CD4-positive, alpha-beta T cell treated with Interferon gamma for 1 hour (primary cell): ENCODE measurements at places on chromosomes 13 and 19.
A peak's percentile ranks its signal among the peaks of the same experiment; 100 is the strongest.

- DNase-seq, result peak; percentile 70
Measured at GRCh38 chr19:2775556-2776430, 7.3 kb downstream of the SGTA start.

- DNase-seq, result no peak
Measured at GRCh38 chr13:22040810-22041364, 370.0 kb downstream of the FGF9 start.

GRCh38 chr13:30829145-30829832 is 76.8 kb upstream of the MEDAG start:
- DNase-seq, result no peak

DNA sequence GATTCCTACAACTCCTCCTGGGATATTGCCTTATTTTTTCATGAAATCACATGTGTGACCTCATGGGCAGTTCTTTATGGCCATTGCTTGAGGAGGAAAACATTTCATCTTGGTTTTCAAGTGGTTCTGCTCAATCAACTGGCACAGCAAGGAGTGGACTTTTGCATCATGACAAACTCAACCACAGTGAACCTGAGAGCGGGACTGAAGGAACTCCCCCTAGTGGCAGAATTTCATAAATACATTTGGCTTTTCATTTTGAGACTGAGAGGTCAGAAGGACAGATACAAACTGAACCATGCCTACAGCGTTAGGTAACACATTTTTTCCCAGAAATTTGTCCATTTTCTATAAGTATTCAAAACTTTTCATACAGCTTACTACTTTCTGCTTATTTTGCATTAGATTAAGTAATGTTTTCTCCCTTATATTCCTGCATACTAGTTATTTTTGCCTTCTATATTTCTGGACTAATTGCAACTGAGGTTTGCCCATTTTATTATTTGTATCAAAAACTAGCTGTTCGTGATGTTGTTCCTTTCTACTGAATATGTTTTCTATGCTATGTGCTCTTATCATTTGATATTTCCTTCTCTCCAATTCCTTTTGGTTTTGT is 13.4 kb upstream of the SIGLEC12 start:
- no peak for DNase-seq

DNA sequence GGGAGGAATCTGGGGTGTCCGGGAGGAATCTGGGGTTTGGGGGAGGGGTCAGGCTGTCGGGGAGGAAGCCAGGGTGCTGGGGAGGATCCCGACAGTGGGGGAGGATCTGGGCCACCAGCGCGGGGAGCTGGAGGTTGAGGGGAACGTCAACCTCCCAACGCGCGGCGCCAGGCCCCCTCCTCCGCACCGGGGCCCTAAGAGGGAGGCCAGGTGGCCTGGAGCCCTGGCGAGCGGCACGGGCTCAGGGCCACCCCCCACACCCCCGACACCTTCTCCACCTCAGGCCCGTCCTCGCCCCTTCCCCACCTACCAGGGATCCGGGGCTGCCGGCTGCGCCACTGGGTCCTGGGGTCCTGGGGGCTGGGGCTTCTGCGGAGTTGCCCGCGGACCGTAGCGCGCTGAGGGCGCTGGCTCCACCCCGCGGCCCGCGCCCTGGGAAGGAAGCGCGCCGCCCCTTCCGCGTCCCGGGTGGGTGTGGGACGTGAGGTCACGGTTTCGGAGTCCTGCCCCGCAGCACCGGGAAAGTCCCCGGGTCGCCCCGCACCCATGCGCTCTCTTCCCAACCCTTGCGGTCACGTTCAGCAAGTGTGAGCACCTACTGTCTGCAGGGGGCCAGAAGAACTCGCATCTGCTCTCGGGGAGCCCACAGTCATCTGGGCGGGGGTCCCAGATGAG is at the start of gene TICAM1:
TSS of gene TICAM1 (minus strand) at position 409 of the 675 bp plus-strand sequence. CDS start 13,335 bp downstream, outside the sequence.
- peak; percentile 89 for DNase-seq

DNA sequence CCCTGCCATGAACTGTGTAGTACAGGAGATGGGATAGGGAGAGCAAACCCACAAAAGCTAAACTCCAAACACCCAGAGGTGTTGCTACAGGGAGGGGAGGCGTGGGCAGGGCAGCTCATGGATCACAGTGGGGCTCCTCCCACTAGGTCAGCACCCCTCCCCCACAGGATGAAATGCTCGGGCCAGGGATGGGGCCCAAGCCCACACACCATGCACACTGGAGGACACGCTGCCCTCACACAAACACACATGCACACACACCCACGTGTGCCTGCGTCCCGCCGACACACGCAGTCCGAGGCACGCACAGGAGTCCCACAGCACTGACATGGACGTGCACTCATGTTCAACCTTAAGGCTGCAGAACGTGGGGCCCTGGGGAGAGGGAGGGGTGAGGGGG is 6.0 kb upstream of the CCNP start:
- DNase-seq, result no peak

DNA sequence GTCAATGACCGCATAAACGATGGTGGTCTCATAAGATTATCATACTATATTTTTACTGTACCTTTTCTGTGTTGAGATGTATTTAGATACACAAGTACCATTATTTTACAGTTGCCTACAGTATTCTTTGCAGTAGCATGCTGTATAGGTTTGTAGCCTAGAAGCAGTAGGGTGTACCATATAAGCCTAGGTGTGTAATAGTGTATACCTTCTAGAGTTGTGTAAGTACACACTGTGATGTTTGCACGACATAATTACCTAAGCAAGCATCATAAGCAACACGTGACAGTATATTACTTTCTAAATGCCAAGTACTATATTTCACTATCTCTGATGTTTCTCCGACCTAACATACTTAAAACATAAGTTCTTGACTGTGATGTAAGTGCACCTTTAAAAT is 2.7 kb downstream of the LPAR6 start:
- no peak for DNase-seq

DNA sequence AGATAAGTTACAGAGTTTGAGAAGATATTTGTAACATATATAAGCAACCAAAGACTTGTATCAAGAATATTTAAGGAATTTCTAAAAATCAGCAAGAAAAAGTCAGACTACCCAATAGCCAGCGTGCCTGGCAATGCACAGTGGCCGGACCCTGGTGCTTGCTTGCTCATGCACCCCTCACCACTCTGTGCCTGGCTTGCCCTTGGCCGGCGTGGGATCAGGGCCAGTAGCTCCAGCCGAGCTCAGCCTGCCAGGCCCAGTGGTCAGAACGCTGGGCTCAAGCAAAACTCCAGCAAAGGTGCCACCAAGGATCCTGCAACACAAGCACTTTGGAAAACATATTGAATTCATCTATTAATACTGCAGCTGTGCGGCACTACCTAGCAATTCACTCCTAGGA is 95.1 kb downstream of the KATNAL1 start:
- DNase-seq, result no peak

- peak; percentile 29 for DNase-seq
Measured at GRCh38 chr19:42281146-42281826, 12.2 kb downstream of the CIC start.

DNA sequence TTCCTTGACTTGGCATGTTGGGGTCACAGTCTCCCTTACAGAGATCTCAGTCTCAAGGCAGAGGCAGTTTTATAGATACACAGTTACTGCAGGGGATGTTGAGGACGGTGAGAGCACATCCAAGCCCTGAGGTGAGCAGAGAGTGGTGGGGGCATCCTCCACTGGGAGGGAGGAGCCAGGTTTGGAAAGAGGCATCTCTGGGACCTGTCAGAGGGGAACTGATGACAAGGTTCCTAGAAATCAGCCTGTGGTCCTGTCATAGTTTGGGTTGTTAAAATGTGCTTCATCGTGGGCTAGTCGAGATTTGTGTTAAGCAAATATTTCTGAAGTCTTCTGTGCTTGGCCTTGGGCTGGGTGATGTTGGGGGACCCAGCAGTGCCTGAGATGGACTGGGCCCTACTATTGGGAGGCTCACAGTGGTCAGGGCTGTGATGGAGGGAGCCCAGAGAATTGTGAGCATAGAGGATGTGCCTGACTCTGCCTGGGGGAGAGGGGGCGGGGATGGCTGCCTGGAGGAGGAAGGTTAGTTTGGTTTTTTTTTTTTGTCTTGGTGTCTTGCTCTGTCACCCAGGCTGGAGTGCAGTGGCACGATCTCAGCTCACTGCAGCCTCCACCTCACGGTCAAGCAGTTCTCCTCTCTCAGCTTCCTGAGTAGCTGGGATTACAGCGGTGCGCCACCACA is 3.9 kb downstream of the SUPT5H start:
- no peak for DNase-seq

- no peak for DNase-seq
Measured at GRCh38 chr19:55149078-55150003, at the start of gene TNNT1. Gene TNNT1, minus strand, starts transcription at chr19:55149206. Its CDS starts 2,049 bp downstream, at chr19:55147157.

GRCh38 chr13:65844266-65844841 is 1385.8 kb downstream of the PCDH9 start:
- DNase-seq, result no peak
